ENCODE measurements at places on chromosomes 3 and 15. TPM values are rescaled to one million over a fixed set of nuclear protein-coding genes. Genes with fewer than 3 reads are reported as not detected.

FGD5 gene
- total RNA-seq: 0.05 TPM

COL6A6 gene
- not detected for total RNA-seq

BOC gene
- 5.0 TPM for total RNA-seq

SPINK8 gene
- not detected for total RNA-seq

IL17RB gene
- 0.25 TPM for total RNA-seq

SLC27A2 gene
- 43.0 TPM for total RNA-seq
